LoVo (cell line): ENCODE measurements at places on chromosomes 3 and 15.
A peak's percentile ranks its signal among the peaks of the same experiment; 100 is the strongest.

GRCh38 chr3:140832883-140833282 is 108.8 kb upstream of the SLC25A36 start:
- DNase-seq = no peak

GRCh38 chr3:136811701-136812100 is 7.2 kb upstream of the SLC35G2 start:
- DNase-seq = no peak

GRCh38 chr3:123300056-123300455 is 98.3 kb downstream of the SEC22A start:
- DNase-seq = no peak

DNA sequence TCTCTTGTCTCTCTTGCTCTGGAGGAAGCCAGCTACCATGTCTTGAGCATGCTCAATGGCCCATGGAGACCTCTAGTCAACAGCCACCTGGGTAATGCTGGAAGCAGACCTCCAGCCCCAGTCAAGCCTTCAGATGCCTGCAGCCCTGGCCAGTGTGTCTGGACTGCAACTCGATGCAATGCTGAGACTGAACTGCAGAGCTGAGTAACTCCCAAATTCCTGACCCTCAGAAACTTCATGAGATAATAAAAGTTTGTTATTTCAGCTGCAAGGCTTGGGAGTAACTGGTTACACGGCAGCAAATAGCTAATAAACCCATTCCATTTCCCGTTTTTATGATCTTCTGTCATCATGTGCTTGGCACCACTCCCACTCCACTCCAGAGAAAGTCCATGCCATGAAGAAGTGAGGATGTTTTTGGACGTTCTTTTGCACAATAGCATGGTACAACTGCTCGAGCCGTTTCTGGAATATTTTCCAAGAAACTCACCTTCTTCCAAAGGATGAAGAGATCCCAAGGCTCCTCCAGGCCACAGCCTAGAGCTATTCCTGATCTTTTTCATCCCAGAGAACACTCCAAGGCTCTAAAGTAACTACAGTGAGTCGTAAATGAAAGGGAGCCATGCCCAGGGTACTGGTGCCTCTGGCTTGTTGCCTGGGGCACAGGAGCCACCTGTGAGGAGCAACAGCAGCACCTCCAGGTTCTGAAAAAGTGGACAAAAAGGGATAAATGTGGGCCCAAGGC is 72.0 kb upstream of the KLF13 start:
- peak; percentile 86 for DNase-seq

DNA sequence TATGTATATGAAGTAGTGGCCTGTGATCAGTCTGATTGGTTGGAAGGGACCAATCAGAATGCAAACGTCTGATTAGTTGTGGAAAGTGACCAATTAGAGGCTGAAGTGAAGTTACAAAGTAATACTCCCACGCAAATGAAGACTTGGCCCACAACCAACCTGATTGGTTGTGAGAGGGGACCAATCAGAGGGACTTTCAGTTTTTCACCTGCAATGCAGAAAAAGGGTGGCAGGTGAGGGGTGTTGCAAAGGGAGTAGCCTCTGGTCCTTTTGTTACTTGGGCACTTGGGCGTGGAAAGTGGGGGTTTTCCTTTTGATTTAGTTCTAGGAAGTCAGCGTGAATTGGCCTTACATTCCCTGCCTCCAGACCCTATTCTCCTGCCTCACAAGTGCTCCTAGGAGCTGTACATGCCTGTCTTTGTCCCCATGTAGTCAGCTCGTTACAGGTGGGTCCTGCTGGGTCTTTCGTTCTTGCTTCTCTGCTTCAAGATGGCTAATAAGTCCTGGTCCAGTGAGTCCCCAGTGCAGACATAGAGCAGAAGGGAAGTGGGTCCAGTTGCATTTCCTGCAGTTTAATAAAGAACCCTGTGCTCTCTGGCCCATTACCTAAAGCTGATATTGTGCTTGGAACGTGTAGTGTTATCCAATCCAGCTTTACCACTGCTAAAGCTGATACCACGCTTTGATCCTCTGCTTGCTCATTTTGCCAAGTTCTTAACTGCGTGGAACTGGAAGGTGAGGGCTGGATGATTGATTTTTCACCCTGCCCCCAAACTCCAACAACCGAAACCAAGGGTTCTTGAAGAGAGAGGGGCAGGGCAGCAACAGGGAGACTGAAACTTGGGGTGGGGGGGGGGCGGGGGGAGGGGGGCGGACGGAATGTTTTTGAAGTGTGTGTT is 46.0 kb upstream of the CD47 start:
- DNase-seq = no peak

DNA sequence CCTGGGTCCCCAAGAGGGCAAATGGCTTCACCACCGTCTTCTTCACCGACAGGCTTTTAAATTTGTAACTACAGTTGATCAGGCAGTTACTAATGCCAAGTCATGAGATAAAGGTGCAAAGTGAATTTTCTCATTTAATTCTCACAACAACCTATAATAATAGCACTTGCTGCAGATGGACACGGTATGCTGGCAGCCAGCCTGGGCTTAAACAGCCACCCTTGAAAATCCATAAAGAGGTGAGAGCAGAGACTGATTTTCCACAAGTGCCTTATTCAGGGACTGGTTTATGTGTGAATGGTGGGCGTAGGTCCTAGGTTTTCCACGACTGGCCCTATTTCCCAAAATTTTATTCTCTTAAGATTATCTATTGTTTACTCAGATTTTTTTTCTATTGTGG is 117.8 kb downstream of the RAB11A start:
- no peak for DNase-seq

DNA sequence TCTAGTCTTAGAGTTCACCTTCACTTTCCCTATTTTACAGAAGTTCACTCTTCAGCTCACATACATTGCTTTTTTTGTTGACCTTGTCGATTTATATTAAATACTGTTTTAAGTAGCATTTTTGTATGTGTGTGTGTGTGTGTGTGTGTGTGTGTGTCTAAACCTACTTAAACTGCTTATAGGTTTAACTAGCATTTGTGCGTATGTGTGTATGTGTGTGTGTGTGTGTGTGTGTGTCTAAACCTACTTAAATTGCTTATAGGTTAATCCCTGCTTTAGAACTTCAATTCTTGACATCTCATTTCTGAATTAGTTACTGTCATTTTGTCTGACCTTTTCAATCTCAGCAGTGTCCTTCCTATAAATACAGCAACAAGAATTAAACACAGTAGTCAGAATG is 254.8 kb upstream of the EPHA3 start:
- DNase-seq = no peak

DNA sequence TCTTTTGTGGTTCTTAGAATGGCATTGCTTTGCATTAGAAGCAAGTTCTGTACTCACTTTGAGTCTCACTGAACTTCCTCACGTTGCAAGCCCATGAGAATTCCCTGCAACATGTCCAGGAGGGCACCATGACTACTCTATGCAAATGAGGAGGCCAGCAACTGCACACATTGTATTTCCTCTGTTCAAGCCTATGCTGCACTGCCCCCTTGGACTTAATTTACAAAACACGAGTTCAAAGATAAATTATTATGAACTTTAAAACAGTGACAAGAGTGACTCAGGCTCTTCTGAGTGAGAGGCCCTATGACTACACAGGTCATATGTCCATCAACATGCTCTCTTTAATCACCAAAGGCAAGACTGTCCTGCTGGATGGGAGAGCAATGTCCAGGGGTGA is 484.2 kb upstream of the ATP11B start:
- DNase-seq = no peak

GRCh38 chr15:55319537-55320237 is 665 bp downstream of the PIGB start:
- no peak for DNase-seq

GRCh38 chr3:35737934-35738706 is 98.8 kb downstream of the ARPP21 start:
- DNase-seq = no peak

GRCh38 chr15:67799801-67800205 is 25.5 kb upstream of the SKOR1 start:
- DNase-seq = no peak

DNA sequence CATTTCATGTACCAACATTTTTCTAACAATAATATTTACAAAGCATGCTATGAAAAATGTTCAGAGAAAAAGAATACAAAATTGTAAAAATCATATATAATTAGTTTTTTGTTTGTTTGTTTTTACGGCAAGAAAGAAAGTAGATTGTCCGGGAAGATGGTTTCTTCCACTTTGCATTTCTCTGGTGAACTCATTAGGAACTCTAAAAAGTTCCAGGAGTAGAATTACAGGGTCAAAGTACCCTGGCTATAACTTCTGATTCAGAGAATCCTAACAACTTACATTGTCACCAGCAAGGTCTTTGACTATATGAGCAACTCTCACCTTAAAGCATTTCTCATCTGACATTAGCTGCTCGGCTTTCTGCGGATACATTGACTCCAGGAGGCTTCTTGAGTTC is 196.7 kb downstream of the PDE8A start:
- DNase-seq = no peak

DNA sequence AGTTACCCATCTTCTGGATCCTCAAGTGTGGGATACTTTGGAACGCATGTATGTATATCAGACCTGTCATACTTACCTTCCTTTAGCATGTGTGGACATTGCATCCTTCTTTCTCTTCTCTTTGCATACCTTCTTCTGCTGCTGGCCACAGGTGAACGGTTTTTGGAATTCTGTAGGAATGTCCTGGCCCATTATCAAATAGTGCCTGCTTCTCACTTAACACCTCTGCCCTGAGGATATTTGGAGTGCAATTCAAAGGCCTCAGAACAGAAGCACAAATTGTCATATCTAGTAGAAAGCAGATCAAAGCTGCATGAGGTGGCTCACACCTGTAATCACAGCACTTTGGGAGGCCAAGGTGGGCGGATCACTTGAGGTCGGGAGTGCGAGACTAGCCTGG is 34.1 kb upstream of the UACA start:
- DNase-seq = no peak

DNA sequence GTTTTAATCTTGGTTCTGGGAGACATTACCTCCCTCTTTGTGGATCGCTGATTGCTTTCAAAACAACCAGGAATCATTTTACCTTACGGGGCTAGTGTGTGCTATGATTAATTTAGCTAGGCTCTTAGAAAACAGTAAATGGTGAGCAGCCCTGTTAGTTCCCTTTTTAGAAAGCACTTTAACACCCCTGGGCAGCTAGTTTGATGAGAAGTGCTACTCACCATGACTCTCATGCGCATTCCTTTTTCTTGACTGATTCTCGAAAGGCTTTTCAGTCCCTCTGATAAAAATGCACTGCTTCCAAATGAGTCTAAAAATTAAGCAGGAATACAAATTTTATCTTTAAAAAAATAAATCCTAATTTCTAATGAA is 75.3 kb upstream of the LEKR1 start:
- DNase-seq = peak; percentile 36

DNA sequence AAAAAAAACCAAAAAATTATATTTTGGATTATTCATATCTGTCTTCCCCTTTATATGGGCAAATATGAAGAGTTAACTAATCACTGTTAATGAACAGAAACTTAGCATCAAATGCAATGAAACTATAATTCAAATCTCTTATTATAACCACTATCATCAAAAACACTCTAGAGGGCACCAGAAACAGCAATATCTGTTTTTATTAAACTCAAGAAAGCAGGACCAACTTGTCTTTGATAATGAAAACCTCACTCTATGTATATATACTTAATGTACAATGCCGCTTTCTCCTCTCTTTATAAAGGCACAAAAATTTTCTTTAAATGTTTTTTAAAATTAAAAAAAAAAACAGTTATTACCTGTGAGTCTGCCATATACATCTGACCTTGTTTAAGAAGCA is 92.7 kb downstream of the UACA start:
- peak; percentile 9 for DNase-seq

DNA sequence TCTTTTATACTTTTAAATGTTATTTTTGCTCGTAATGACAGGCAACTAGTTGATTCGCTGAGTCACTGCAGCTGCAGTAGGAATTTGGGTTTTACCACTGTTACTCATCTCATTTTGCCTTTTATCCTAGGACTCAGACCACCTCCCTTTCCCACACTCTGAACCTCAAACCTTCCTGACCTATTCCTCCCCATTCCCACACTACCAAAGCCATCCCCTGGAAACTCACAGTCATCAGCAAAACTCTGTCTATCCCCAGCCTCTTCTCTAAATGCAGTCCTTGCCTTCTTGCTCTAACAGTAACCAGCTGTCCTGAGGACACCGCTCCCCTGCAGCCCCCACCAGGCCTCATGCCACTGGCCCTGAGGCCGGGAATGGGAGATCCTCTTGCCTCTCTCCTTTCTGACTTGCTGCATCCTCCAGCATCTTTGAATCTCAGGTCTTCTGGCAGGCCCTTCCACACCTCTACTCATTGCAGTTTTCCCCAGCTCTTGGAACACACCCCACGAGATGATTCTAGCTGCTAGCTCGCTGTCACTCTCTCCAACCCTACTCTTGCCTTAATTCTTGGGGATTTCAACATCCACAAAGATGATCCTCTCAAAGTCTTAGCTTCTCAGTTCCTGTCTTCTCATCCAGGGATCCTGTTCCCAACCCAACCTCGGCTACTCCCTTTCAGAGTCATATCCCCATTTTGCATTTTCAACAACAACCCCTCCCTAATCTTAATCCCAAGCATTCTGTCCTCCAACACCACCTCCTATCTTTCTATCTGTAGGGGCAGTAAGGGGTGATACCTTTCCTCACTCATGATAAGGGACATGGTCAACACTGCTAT is 55.9 kb upstream of the C3orf80 start:
- no peak for DNase-seq

DNA sequence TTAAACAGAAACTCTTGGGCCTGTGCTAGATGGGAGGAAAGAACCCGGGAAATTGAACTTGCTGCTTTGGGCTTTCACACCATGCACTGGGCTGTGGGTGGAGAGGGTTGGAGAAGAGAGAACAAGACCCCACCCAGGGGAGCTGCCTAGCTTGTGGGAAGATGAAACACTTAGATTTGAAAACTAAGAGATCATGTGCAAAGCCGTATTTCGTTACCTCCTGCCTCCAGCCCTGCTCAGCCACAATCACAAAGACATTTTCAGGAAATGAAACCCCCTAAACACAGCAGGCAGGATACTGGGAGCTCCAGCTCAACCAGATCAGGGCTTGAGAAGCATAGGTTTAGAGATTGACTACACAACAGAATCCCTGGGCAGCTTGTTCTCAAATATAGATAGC is 183.0 kb upstream of the C2CD4B start:
- no peak for DNase-seq

GRCh38 chr3:31892916-31893573 is 88.0 kb downstream of the OSBPL10 start:
- no peak for DNase-seq

DNA sequence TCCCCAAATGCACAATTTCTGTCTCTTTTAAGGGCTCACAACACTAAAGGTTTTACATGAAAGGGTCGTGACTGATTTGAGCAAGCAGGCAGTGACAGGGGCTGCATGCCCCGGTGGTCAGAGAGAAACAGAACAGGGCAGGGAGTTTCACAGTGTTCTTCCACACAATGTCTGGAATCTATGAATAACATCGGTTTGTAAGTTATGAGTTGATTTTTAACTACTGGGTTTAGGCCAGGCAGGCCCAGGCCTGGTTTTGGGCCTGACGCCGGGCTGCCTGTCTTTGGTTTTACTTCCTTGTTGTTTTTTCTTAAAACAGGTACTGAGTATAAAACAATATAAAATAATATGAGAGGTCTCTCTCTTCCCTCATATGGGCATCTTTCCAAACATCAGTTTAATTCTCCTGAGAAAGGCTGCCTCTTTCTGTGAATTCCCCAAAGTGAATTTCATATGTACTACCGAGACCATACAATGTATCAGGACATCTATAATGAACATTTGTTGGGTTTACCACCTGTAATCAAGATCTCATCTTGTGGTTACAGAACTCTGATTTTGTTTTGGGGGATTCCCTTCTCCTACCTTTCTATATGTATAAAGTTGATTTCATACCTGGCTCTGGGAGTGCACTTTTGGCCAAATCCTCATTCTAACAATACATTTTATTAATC is 74.4 kb downstream of the CD200 start:
- no peak for DNase-seq
